ENCODE measurements at places on chromosomes 4 and X.

DNA sequence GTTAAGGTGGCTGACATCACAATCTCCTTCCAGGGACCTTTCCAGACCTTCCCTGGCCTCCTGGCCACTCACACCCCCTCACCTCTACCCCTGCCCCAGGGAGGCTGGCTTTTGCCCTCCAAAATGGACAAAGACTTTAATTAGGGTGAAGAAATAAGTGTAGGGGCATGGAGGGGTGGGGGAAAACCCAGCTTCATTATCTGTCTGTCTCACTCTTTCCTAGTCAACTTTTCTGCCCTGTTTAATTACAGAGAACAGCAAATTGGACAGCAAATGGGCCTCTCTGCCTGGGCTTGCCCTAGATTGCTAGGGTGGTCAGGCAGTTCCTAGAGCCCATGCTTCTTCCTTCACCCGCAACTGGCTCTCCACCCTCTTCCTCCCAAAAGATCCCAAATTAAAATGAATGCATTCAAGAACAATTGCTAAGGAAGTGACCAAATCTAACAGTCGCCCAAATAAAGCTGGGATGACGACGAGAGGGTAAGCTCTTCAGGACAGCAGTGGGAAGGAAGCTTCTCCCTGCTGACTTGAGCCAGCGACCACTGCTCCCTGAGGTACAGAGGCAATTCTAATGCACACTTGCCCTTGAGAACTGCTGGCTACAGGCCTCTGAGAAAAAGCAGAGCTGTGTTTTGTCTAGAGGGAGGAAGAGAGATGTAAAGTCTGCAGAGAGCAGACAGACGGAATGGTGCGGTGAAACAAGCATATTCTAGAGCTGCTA lies 12.4 kb downstream of the RAI2 start:
- no peak for DNase-seq

- no peak for DNase-seq
These were observed 31.3 kb downstream of the HAND2 start for GRCh38 chr4:173498771-173499170.

GRCh38 chr4:180947425-180947824 lies 1295.8 kb upstream of the TENM3 start:
- DNase-seq: no peak

- DNase-seq: no peak
These were observed 177.4 kb downstream of the PALLD start for GRCh38 chr4:168674077-168674747.

Data from HT-29 (cell line).